Erythroblast (primary cell): ENCODE measurements at places on chromosomes 16 and 17.

GRCh38 chr17:76989519-76989918 is 121.3 kb downstream of the MGAT5B start:
- no peak for DNase-seq

DNA sequence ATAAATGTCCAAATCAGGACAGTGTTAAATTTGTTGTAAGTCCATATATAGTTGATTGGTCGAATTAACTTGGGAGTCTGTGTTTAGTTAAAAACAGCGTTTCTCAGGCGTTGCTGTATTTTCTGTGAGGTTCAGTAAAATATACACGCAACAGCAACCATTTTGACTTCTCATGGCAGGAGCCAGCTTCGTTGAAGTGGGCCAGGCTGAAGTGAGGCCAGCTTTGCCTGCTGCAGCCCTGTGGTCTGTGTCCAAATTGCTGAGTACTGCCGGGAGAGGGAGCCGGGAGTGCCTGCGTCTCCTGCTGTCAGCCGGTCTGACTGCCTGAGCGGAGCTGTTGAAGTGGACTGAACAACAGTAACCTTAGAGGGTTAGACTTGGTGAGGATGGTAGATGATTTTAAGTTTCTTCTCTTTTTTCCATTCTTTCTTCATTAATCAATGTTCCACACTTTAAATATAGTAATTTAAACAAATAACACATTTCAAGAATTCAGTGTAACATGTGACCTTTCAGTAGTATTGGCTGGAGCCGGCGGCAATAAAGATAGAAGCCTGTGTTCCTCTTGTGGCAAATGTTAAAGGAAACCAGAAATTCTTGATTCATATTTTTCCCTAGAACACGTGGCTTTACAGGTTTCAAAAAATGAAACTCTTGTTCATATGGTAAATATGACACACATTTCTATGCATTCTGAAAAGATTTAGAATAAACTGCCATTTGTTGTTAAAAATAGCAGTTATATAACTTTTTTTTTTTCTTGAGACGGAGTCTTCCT is 37.0 kb upstream of the ZNF750 start:
- DNase-seq = peak; percentile 77

DNA sequence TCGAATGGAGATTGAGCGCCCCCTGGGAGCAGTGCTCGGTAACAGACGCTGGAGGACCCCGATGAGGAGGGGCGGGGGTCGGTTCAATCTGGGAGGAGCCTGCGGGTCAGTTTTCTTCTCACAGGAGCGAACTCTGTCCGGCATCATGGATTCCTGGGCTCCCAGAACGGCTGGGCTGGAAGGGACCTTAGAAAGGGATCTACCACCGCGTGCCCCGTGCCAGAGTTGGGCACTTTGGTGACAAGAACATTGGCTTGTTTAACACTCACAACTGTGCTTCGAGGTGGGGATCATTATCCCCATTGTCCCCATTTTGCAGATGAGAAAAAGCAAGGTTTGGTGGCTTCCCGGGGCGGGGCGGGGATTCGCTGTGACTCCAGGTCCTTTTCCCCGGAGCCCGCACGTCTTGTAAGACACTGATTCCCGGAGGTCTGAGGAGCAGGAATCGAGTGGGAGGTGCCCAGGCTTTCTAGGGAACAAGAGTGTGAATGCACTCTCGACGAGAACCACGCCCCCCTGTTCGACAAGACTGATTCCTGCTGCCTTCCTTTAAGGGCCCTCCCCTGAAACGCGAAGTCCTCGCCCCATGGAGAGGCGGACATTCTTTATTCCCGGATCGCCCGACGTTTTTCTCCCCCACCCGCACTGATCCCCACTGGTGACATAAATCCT is 1.5 kb upstream of the FBXL19 start:
- peak; percentile 89 for DNase-seq

- peak; percentile 89 for DNase-seq
Observed at GRCh38 chr17:7213895-7214299, 5.7 kb downstream of the DLG4 start.

DNA sequence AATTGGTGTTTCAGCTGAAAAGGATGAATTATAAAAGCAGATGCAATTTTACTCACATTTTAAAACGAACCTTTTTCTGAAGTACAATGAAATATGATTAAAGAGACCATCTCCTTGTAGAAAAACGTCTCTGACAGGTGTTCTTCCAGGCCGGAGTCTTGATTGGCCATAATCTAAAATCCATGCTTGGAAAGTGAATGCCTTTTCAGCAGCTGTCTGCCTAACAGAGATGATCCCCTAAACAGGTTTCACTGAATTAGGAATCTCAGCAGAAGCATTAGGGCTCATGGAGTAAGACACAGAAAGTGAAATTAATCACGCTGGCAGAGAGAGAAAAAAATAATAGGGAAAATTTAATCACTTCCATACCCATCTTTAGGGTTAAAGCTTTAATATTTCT is 39.3 kb upstream of the IRX5 start:
- DNase-seq = no peak

- DNase-seq = no peak
Observed at GRCh38 chr16:11283820-11284248, 2.7 kb upstream of the PRM1 start.

DNA sequence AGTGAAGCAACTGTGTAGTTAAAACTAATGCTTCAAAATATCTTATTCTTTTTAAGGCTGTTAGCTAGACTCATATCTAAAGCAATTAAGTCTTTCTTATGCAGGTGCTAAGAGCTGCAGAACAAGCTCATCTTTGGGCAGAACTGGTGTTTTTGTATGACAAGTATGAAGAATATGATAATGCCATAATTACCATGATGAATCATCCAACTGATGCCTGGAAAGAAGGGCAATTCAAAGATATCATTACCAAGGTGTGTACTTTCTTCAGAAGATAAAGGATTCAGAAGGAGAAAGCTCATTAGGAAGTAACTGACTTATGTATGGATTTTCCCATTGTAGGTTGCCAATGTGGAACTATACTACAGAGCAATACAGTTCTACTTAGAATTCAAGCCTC is 23.9 kb downstream of the PTRH2 start:
- DNase-seq = no peak
